NCI-H1105 (cell line): ENCODE measurements at places on chromosomes 3 and 15.
A peak's percentile ranks its signal among the peaks of the same experiment; 100 is the strongest.

- DNase-seq = no peak
Measured at GRCh38 chr3:43894176-43895049, 203.7 kb downstream of the ABHD5 start.

DNA sequence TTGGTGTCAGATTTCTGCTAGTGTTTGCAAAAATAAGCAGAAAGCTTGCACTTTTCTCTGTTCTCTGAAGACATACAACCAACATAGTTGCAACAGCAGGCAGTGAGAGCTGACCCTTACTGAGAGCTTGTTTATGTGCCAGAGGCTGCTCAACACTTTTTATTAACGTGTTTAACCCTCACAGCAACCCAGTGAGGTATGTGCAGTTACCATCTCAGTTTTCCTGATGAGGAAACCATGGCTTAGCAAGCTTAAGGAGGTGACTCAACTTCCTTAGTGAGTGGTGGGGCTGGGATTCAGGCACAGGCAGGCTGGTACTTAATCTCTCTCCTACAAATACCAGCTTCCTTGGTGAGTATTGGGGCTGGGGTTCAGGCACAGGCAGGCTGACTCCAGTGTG is 158.1 kb upstream of the CTDSPL start:
- DNase-seq = no peak

- DNase-seq = no peak
Measured at GRCh38 chr3:67418426-67419217, 235.8 kb downstream of the SUCLG2 start.

GRCh38 chr3:116614795-116615362 is 94.7 kb upstream of the TUSC7 start:
- no peak for DNase-seq

GRCh38 chr15:49843725-49844124 is 222.9 kb downstream of the DTWD1 start:
- DNase-seq = no peak

DNA sequence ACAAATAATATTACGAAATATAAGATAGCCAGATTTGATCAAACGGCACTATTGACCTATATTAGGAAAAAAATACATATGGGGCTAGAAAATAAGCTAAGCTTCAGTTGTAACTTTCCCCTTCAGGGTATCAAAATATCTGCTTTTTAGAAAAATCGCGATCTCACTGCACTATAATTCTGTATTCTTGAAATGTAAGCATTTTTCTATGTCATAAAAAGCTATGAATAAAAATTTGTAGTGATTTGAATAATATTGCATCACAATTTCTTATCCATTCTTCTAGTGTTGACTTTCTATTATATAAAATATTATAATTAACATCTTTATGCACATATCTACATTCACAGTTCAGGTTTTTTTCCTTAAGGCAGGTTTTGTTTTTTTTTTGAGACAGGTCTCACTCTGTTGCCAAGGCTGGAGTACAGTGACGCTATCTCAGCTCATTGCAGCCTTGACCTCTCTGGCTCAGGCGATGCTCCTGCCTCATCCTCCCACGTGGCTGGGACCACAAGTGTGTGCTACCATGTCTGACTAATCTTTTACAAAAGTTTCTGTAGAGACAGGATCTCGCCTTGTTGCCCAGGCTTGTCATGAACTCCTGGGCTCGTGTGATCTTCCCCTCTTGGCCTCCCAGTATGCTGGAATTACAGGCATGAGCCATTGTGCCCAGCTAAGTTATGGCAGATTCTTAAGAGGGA is 21.6 kb downstream of the EMC4 start:
- no peak for DNase-seq

GRCh38 chr3:143298886-143299535 is 179.4 kb downstream of the CHST2 start:
- DNase-seq = no peak

GRCh38 chr3:171996178-171996817 is 43.1 kb upstream of the FNDC3B start:
- no peak for DNase-seq

DNA sequence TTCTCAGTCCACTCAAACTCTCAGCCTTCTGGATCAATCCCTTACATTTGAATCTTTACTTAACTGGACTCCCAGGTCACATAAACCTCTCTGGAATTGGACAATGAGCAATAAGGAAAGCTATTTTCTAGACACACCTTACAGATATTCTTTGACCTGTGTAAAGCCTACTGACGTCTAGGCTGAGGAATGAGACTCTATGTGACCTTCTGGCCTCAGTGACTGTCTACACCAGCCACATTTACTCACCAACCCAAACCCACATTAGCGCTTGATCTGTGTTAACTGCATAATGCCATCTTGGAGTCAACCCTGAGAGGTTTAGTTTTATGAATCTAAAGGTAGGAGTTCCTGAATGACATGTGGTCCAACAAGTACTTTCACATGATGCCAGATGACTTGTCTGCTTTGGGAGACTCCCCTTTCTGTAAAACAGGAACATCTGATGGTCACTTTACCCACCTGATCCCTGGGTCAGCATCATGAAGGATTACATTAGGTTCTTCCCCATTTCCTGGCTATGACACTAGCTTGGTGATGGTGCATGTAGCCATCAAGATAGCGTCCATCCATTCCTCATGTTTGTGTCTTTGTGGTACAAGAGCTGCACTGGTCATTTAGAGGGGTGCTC is 11.4 kb upstream of the COMMD2 start:
- DNase-seq = no peak

- no peak for DNase-seq
Measured at GRCh38 chr3:101819649-101820206, 29.6 kb upstream of the NFKBIZ start.

DNA sequence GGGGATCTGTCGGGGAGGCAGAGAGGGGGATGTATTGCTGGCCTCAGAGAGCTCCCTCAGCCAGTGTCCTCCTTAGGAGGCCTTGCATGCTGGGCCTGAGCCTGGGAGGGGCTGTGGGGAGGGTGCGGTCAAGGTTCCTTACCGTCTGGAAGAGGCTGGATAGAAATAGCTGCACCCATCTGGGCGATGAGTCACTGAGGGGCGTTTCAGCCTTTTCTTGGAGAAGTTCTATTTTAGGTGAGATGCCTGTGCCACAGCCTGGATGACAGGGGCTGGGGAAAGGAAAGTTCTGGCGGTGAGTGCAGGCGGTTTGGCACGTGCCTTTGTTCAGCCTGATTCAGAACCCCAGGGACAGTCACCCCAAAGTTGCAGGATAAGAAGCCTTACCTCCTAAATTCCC is 35.7 kb upstream of the APEH start:
- DNase-seq = no peak

- DNase-seq = no peak
Measured at GRCh38 chr3:111610189-111610588, 15.0 kb upstream of the ZBED2 start.

- no peak for DNase-seq
Measured at GRCh38 chr3:141764986-141765385, 1.8 kb downstream of the GRK7 start.

- DNase-seq = no peak
Measured at GRCh38 chr3:45134758-45135521, 11.2 kb downstream of the CDCP1 start.

DNA sequence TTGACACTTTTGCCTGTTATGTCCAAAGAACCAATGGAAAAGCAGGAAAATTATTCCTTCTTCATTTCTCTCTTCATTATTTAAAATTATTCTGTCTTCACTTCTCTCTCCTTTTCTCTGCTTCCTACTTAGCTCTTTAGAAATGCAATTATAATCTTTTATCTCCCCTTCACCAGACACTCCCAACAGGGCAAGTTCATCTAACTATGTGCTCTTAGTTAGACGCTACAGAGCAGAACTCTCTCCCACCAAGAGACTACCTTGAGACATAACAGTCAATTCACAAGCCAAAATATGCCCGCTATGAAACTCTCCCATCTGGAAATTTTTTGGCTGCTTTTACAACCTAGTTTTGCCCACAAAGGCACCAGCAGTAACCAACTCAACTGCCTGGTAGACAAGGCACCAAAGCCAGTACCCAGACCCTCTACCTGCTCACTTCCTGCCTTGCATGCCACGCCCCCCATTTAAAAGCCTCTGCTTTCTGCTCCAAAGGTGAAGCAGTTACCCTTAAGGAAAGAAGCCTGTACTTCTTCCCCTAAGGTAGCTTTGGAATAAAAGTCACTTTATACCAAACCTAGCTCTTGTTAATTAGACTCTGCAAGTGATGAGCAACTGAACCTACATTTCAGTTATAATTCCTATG is 28.1 kb downstream of the CCRL2 start:
- DNase-seq = no peak

DNA sequence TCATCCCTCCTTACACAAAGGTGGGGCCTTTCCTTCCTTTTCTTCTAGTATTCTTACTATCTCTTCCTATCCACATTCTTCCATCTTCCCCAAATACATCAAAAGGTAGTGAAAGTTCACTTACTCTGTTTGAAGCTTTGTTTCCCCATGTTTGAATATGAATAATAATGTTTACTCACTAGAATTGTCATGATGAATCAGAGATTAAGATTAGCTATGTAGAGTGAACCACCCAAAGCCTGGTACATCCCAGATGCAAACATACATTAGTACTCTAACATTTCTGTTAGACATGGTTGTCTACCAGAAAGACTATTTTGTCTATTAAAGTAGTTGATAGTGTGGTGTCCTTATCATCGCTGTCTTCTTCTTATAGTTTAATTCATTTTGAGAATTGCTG is 327.1 kb upstream of the TBC1D5 start:
- no peak for DNase-seq

DNA sequence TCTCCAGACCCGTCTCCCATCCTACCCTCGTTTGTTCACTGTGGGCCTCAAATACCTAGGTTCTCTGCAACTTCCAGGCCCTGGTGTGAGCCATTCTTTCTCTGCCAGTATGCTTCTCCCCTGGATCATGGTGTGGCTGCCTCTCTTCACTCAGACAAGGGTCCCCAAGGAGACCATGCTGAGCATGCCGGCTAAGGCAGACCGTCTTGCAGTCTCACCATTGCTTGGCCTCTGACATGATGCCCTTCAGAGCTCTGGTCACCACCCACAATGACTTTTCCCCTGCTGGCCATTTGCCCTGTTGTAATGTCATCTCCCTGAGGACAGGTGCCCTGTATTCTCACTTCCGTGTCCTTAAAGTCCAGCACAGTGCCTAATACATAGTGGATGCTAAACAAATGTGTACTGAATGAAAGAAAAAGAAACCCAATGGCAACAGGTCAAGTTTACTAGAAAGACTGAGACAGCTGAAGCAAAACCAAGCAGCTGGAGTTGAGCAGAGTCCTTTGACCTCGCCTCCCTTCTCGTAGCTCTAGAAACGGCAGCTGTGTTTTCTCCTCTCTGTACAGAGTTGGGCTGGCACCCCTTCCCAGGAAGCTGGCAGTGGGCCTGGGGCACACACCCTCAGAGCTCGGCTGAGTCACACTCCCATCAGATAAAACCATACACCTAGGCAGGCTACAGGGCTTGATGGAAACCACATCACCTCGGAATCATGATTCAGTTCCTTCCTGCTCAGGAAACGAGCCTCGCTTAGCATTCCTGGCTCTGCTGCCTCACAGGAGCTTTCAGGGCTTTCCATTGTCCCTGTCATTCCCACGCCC is 8.6 kb downstream of the TLR9 start:
- peak; percentile 7 for DNase-seq

- DNase-seq = no peak
Measured at GRCh38 chr3:37819591-37819990, 42.1 kb upstream of the CTDSPL start.

DNA sequence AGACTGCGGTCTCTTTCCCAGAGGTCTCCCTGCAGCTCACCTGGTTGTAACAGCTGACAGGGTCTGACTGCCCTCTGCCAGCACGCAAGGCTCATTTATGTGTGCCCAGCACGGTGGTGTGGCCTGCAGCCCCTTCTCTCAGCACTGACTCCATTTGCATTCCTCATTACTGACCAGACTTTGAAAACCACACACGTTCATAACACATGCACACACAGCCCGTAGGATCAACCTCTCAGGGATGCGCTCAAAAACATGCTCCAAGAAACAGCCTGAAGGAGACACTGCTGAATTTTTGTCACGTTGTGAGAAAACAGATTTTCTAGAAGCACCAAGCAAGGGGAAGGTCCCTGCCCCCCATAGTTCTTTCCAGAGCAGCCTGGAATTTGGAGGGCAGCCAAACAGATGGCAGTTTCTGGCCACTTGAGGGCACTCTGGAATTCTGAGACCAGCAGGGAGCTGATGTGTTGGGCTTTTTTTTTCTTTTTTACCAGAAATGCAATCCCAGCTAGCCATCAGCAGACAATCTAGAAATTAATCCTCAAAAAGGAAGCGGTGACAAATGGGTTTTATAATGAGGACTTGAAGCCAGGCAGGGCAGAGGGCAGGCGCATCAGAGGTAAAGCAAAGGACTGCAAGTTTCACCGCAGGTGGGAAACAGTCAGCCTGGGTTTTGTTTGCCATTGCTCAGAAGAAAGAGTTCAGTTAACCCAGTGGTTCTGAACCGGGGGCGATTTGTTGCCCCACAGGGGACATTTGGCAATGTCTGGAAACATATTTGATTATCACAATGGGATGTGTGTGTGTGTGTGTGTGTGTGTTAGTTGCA is 170.5 kb upstream of the PROK2 start:
- peak; percentile 50 for DNase-seq

- DNase-seq = no peak
Measured at GRCh38 chr3:187014417-187014864, 84.1 kb downstream of the ST6GAL1 start.

- no peak for DNase-seq
Measured at GRCh38 chr3:187685948-187686347, 15.8 kb upstream of the SST start.

- no peak for DNase-seq
Measured at GRCh38 chr3:179330438-179330837, 7.6 kb downstream of the ZNF639 start.

- no peak for DNase-seq
Measured at GRCh38 chr15:64894395-64895056, 17.2 kb upstream of the ANKDD1A start.

GRCh38 chr3:71311661-71312046 is 271.9 kb downstream of the FOXP1 start:
- DNase-seq = no peak

GRCh38 chr15:98292442-98293240 is 332.1 kb downstream of the ARRDC4 start:
- no peak for DNase-seq

DNA sequence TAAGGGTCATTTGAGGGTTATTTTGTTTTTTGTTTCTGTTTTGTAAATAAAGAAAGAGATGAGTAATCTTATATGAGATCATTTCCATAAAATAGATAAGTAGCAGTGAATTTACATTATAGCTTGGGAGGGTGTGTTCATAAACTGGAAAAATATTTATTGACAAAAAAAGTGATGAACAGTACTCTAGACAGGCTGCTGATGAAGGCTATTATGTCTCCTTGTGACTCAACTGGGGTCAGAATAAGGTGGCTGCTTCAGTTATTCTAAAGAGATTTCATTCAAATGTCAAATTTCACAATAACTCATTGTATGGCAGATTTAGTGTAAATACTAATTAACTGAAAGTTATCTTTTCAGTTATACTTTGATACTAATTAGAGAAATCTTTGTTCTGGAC is 251.1 kb upstream of the CMC1 start:
- no peak for DNase-seq
